Activated CD8-positive, alpha-beta T cell treated with anti-CD3 and anti-CD28 coated beads, Interleukin-2, amount 10 ng/mL, durations not matched to agents 7 days and 5 days (primary cell): ENCODE measurements at places on chromosomes 3 and 15. TPM values are rescaled to one million over a fixed set of nuclear protein-coding genes. Genes with fewer than 3 reads are reported as not detected.

GRCh38 chr3:50658416-50658815, 16.3 kb upstream of the DOCK3 start:
- peaks cover 6% of the 10 kb centered on the region for H3K27me3 ChIP-seq
- DNase-seq = no peak
- peaks cover 17% of the 10 kb centered on the region for H3K4me1 ChIP-seq
- no peak overlapping the region for H3K27ac ChIP-seq

DNA sequence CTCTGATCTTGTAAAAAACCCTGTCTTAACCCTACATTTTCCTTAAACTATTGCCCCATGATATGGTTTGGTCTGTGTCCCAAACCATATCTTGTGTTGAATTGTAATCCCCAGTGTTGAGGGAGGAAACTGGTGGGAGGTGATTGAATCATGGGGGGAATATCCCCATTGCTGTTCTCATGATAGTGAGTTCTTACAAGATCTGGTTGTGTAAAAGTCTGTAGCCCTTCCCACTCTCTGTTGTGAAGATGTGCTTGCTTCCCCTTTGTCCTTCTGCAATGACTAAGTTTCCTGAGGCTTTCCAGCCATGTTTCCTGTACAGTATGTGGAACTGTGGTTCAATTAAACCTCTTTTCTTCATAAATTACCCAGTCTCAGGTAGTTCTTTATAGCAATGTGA, 881.4 kb downstream of the DIPK2A start:
- no peaks in the 10 kb centered on the region for H3K36me3 ChIP-seq
- DNase-seq = no peak
- no peak overlapping the region for H3K27ac ChIP-seq
- no peak overlapping the region for H3K4me3 ChIP-seq

GRCh38 chr3:156135921-156136638, 15.7 kb downstream of the KCNAB1 start:
- no peaks in the 10 kb centered on the region for H3K4me1 ChIP-seq
- H3K36me3 ChIP-seq = no peaks in the 10 kb centered on the region
- no peak for DNase-seq
- H3K27ac ChIP-seq = no peak overlapping the region
- H3K4me3 ChIP-seq = no peak overlapping the region

DNA sequence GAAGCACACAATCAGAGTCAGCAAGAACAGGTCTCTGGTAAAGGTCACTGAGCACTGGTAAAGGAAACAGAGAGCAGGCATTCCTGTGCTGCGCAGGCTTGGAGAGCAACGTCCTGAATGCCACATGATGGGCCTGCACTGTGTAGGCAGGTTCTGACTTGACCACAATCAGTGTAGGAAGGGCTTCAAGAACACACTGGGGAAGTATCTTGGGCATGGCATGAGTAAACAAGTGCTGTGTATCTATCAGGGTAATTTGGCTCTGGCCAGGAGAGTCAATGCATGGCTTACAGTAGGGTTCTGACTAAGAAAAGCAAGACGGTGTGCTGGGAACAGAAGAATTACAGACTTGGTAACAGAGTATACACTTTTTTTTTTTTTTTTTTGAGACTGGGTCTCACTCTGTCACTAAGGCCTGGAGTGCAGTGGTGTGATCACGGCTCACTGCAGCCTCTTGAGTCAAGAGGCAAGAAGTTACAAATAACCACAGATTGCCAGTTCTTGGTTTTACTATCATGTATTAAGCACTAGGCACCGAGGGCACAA, 30.6 kb downstream of the TBC1D2B start:
- H3K4me1 ChIP-seq = peaks cover 96% of the 10 kb centered on the region
- no peaks in the 10 kb centered on the region for H3K27me3 ChIP-seq
- H3K27ac ChIP-seq = peak overlapping the region; percentile 94
- H3K36me3 ChIP-seq = peaks cover 73% of the 10 kb centered on the region
- H3K4me3 ChIP-seq = peak overlapping the region; percentile 54

DNA sequence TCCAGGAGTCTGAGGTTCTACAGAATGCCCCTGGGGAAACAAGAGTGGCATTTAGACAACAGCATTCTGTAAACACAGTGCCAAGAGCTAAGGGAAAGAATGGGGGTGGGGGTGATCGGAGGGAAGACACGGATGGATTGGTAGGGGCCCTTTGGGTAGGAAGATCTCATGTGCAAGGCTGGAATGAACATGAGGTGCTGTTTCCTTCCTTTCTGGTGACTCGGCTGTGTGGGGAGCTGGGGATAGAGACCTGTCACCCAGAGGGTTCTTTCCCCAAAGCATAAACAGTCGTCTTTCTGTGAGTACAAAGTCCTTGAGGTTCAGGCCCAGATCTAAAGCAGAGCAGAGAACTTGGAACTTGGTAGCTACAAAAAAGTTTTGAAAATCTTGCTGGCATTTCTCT, 11.7 kb downstream of the TPM1 start:
- no peaks in the 10 kb centered on the region for H3K36me3 ChIP-seq
- H3K27me3 ChIP-seq = peaks cover 11% of the 10 kb centered on the region
- no peak for DNase-seq
- H3K27ac ChIP-seq = no peak overlapping the region
- peaks cover 14% of the 10 kb centered on the region for H3K4me1 ChIP-seq
- H3K4me3 ChIP-seq = no peak overlapping the region

Gene MNS1
- total RNA-seq = 0.23 TPM

Gene SMCO1
- total RNA-seq = not detected

Gene SERPINI2
- not detected for total RNA-seq

Gene RIOX2
- total RNA-seq = 25.0 TPM
